HT-29 (cell line): ENCODE measurements at places on chromosomes 2 and 18.

GRCh38 chr2:26170795-26171194, 2.1 kb upstream of the GAREM2 start:
- DNase-seq = no peak

DNA sequence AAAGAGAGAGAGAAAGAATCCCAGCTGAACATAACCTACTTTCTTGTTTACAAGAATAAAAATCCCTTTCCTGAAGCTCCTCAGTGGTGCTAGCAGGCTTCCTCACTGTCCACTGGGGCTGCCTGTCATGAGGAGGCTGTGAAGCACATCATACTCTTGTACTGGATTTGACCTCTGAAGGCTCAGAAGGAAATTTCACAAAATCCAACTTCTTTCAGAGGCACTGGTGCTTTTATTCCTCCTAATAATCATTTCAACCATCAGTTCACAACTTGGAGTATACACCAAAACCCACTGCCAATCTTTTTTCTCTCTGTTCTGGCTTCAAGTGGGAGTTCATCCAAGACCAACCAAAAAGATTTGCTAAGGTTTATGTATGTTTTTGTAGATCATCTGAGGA, 48.5 kb downstream of the TMX3 start:
- DNase-seq = no peak

DNA sequence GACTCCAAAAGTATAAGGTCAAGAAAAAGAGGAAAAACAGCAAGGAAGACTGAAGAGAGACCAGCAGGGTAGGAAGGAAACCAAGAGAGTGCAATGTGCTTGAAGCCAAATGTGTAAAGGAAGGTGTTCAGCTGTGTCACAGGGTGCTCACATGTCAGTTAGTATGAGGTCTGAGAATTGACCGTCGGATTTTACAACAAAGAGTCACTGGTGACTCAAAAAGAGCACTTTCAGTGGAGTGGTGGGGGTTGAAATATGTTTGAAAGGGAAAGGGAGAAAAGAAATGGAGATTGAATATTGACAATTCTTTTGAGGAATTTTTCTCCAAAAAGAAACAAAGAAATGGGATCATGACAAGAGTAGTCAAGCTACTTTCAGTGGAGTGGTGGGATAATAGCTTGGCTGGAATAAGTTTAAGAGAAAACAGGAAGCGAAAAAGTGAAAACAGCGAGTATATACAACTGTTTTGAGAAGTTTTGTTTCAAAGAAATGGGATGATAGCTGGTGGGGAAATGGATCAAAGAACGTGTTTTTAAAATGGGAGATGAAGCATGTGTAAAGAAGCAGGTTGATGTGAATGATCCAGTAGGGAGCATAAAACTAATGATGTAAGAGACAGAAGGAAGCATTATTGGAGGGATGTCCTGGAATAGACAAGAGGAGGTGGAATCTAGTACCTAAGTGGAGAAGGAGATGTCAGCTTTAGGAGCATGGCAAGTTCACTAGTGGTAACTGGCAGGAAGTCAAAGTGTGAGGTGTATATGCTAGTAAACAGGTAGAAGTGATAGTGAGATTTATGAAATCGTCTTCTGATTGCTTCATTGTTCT, 3.6 kb upstream of the TSPYL6 start:
- no peak for DNase-seq

DNA sequence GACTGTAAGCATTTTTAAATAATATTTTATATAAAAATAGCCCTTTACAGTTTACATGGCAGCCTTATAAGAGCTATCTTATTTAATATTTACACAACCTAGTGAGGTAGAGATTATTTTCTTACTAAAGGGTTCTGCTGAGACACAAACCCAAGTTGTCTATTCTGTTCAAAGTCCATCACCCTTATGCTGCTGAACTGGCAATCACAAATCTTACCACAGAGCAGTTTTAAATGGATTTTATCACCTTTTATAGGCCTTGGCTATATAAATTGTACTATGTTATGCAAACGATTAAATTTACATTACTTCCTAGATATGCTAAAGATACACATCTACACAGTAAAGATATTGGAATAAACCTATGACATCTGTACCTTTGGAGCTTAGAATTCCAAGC, 40.7 kb downstream of the RBM45 start:
- no peak for DNase-seq

DNA sequence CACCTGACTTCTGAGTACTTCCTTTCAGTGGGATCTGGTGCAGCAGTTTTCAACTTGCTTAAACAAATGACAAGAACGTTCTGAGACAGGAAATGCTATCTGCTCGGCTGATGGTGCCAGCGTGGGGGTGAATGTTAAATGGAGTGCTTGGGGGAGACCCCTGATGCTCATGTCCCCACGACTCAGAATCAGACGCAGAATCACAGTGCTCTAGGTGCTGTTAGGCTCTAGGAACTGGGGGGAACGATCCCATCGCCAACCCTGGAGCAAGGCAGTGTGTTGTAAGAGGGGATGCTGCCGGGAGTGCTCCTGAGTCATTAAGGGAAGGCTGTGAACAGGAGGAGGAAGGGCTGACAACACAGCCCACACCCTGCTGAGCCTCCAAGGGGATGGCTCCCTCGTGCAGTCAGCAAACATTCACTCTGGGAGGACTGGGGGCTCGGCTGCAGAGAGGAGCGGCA, 34.1 kb upstream of the KCNF1 start:
- DNase-seq = no peak

DNA sequence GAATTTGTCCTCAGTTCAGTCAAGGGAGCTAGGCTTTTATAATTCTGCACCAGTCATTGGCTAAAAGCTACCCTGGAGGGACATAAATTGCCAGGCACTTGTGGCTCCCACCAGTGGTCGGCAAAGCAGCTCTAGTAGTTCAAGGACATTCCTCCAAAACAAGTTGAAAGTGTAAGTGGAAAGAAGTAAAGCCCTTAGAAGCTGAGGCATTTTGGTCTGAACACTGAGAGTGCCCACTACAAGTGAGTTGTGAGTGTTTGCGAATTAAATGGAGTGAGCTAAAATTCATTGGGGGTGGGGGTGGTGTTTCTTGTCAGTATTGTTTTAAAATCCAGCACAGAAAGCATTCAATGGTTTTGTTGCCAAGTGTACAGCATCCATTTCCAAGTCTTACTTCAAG, 879.9 kb upstream of the CDH2 start:
- no peak for DNase-seq

- no peak for DNase-seq
These were observed 102.0 kb downstream of the RIT2 start for GRCh38 chr18:43013486-43013885.

GRCh38 chr2:82795446-82795845, 1663.6 kb downstream of the SUCLG1 start:
- DNase-seq = peak; percentile 61

DNA sequence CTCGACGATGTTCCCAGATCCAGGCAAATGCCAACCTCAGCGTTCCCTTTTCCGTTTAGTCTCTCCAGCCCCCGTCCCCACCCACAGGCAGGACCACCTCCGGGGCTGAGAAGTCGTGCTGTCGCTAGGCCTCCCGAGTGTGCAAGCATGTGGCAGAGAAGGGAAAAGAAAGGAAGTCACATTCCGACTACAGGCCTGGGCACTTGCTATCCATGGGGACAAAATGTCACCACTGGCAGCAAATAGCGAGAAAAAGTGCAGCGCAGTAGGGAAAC, 420 bp downstream of the PIGN start:
- no peak for DNase-seq

GRCh38 chr2:238105506-238106338, 5.6 kb downstream of the ESPNL start:
- DNase-seq = no peak

DNA sequence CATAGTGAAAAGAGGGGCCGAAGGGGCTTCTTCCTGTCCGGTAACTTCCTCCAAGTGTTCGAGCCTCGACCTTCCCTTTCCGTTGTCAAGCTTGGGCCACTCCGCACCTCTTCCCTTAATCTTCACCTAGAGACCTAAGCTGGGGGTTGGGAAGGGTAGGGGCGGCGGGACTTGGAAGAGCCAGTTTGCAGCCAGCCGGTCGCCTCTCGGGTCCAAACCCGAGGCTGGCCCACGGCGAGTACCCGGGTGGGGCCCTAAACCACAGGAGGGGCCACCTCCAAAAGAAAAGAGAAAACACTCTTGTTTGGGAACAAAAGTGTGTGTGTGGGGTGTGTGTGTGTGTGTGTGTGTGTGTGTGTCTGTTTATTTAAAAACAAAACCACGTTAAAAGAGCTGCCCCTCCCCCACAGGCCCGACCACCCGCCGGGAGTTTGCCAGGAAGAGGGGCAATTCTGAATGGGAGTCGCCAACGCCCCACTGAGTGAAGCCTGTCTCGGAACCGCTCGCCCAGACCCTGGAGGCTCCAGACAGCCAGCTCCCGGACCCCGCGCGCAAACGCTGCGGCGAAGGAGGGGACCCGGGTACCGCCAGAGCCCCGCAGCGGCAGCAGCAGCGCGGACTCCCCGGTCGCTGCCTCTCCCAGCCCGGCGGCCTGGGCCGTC, 488 bp upstream of the RHOB start:
- no peak for DNase-seq

DNA sequence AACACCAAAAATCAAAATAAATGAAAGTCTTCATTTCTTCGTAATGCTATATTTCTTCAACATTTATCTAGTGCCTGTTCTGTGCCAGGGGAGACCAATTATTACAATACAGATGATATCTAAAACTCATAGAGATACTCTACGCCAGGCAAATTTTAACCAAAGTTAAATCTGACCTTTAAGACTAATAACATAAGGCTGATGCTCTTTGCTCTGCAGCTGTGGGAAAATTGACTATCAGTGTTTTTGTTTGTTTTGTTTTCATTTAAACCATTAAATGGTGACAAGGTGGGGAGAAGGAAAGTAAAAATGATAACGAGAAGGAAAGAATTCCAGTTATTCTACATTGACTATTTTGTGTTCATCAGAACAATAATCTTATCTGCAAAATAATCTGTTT, 406.4 kb downstream of the LRP1B start:
- DNase-seq = no peak

- no peak for DNase-seq
These were observed 128.7 kb downstream of the NFATC1 start for GRCh38 chr18:79524181-79525078.

DNA sequence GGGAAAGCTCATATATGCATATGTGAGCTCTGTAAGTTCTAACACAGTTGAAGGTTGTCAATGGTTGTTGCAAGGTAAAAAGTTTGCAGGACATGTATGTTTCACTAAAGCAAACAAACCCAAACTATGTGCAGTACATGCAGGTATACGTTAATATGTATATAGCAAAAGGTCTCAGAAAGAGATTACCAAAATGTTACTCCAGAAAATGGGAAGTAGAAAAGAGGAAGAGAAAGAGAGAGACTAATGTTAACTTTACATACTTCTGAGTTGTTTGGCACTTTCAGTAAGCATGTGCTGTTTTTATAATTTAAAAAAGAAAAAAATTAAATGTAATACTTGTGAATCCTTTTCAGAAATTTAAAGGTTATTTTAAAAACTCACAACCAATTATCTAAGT, 32.8 kb upstream of the PEX13 start:
- no peak for DNase-seq

- DNase-seq = peak; percentile 57
These were observed 90.5 kb downstream of the NDUFA10 start for GRCh38 chr2:239934571-239935171.

DNA sequence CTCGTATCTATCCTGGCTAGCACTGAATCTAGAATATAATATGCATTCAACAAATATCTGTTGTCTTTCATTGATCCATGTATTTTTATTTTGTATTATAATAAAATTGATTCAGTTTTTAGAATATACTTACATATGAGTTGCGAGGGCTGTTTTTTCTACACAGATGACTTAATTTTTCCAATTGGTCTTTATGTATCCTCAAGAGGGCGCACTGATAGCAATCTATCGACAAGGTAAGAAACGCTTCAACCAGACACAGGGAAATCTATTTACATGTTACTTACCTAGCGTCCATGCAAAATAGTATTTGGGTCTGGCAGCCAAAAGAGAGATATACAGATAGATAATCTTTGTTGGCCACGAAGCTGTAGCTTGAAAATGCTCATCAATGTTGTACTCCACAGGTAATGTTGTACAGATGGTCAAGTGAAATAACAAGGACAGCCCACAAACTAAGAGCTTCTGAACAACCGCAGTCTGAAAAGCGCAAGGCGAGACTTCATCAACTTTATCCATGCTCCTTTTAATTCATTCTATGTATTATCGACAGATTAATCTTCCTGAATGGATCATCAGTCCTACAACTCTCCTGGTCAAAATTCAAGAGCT, 35.5 kb upstream of the KIDINS220 start:
- DNase-seq = peak; percentile 59

- DNase-seq = no peak
These were observed 97.0 kb downstream of the NEB start for GRCh38 chr2:151637271-151637781.

DNA sequence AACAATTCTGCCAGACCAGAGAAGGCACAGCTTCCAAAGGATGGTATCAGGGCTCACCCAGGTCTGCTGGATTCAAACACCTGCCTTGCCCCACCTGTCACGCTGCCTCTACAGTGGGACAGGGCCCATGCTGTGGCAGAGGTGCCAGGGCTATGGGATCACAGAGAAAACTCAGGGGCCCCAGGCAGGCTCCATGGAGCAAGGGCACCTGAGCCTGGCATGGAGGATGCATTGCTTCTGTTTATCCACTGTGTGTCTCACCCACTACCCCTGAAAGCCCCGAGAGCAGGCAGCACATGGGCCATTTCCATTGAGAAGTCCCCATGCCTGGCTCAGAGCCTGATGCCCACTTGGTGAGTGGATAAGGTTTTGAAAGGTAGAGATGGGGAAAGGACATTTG, 76.0 kb downstream of the TNS1 start:
- no peak for DNase-seq

DNA sequence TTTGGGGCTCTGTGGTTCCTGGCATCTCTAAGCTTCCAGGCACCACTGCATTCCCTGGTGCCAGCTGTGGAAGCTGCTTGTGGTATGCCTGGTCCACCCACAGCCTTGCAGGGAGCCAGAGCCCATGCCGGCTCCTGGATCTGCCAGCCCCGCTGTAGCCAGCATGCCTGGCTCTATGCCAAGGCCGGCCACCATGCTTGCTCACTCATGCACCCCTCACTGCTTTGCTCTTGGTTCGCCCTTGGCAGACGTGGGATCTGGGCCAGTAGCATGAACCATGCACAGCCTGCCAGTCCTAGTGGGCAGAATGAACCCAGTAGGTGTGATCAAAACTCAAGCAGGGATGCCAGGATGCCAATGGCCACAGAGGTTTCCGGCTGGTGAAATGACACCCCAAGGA, 634.2 kb upstream of the TMEFF2 start:
- DNase-seq = no peak

GRCh38 chr2:85959185-85959584, 70.4 kb upstream of the ST3GAL5 start:
- DNase-seq = no peak

DNA sequence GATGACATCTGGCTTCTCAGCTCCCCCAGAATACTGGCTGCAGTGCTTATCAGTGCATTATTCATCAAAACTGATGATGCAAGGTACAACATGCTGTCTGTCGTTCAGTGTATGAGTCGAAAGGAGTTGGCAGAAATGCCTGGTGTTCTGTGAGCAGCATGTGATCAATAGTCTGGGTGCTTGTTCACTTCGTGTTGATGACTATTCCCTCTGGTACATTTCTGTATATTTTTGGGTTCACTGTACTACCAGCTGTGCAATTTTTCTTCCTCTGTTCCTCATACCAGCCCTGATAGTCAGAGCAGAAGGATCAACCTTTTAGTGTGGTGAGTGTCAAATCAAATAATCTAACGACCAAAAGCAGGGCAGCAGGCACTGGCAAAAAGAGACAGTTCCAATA, 59.0 kb upstream of the KLHL14 start:
- no peak for DNase-seq

GRCh38 chr2:189548666-189549448, 31.7 kb downstream of the SLC40A1 start:
- DNase-seq = no peak
